Astrocyte (in vitro differentiated cells and primary cell): ENCODE measurements at places on chromosomes 4 and X. TPM values are rescaled to one million over a fixed set of nuclear protein-coding genes. Genes with fewer than 3 reads are reported as not detected.

- no peak for DNase-seq
- H3K36me3 ChIP-seq, result no peaks in the 10 kb centered on the region
- no peaks in the 10 kb centered on the region for H3K27me3 ChIP-seq
- H3K27ac ChIP-seq, result no peak overlapping the region
Measured at GRCh38 chr4:141660880-141661279, 24.5 kb downstream of the IL15 start.

- no peaks in the 10 kb centered on the region for H3K27me3 ChIP-seq
- DNase-seq, result no peak
- H3K4me3 ChIP-seq, result no peak overlapping the region
- no peak overlapping the region for H3K27ac ChIP-seq
- H3K36me3 ChIP-seq, result no peaks in the 10 kb centered on the region
Measured at GRCh38 chr4:124499261-124499660, 213.3 kb downstream of the ANKRD50 start.

- no peak overlapping the region for H3K4me3 ChIP-seq
- H3K4me1 ChIP-seq, result no peaks in the 10 kb centered on the region
- H3K27me3 ChIP-seq, result no peaks in the 10 kb centered on the region
- no peak for DNase-seq
Measured at GRCh38 chr4:183807420-183808096, 97.5 kb upstream of the STOX2 start.

DNA sequence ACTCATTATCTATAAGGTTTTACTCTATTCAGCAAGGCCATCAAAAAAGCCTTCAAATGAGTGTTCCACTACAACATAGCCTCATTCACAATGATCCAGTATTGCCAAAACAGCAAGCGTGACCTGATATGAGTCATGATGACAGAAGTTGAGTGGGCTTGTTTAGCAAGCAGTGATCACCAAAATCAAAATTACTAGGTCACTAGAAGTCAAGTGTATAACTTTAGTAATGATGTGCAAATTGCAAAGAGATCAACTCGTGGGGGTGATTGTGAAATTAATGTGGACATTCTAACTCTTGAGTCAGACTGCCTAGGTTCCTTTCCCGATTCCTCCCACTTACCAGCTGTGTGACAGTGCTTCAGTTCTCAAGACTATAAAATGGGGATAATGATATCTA is 124.5 kb downstream of the CHM start:
- DNase-seq, result peak; percentile 60
- no peaks in the 10 kb centered on the region for H3K27me3 ChIP-seq
- no peak overlapping the region for H3K27ac ChIP-seq
- H3K36me3 ChIP-seq, result no peaks in the 10 kb centered on the region

The SUPT20HL2 gene
- not detected in 2 replicates for total RNA-seq

The GRIPAP1 gene
- total RNA-seq, result 41.7 and 43.4 TPM in 2 replicates
